ENCODE measurements at places on chromosomes 13 and 19.

GRCh38 chr13:104098421-104098820 is 1032.2 kb upstream of the SLC10A2 start:
- DNase-seq, result no peak

GRCh38 chr13:78867655-78868054 is 208.7 kb upstream of the OBI1 start:
- DNase-seq, result no peak

- no peak for DNase-seq
Measured at GRCh38 chr13:46211116-46211482, 629 bp upstream of the LRRC63 start.

DNA sequence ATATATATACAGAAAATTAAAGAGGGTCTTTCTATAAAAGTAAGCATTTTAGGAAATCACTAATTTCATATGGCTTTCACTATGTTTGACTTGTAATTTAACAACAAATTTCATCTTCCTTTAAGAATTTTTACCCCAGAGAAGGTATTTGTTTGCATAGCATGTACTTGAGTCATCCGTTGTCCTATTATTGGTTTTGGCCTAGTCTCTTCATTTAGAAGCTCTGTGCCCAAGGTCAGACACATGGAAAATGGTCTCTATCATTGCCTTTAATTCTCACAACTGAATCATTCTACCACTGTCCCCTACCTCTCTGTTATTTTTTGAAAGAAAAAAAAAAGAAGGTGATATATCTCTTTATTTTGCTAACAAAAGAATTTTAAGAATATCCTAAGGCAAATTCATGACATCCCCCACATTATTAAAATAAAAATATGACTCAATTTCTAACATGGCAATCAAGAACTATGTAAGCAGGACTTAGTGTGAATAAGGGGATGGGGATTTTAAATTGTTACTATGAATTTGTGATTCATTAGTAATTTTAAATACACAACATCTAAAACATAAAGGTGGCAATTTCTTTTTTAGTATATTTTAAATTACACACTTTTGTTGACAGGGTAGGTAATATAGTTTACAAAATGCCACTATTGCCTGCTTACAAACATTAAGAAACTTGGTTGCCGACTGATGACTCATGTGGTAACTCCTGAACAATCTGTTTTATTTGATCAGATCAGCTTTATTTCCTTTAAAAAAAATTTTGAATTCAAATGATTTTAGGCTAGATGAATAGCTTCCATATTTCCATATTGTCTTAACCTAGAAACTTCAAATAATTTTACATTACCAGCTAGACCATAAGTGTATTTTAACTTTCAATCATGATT is 13.9 kb downstream of the SLITRK5 start:
- no peak for DNase-seq

DNA sequence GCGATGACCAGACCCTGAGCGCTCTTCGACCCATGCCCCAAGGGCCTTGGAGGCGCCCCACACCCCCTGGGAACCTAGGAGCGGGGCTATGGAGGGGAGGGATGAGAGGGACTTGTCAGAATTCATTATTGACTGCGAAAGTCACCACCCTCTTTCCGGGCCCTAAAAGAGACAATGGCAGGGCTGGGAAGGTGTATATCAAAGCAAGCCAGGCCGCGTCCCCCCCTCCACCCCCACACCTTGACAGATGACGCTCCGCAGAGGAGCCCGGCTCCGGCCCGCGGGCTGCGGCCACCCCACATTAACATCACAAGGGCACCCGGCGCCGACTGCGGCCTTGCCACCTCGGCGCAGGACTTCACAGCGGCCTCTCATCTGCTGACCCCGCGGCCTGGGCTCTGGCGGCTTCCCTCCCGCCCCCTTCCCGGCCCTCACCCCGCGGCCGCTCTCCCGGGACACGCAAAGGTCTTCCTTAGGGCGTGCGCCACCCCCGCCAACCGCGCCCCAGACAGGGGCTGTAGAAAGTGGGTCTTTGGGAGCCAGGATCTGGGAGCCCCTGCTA is 2.4 kb downstream of the CDX2 start:
- DNase-seq, result no peak

DNA sequence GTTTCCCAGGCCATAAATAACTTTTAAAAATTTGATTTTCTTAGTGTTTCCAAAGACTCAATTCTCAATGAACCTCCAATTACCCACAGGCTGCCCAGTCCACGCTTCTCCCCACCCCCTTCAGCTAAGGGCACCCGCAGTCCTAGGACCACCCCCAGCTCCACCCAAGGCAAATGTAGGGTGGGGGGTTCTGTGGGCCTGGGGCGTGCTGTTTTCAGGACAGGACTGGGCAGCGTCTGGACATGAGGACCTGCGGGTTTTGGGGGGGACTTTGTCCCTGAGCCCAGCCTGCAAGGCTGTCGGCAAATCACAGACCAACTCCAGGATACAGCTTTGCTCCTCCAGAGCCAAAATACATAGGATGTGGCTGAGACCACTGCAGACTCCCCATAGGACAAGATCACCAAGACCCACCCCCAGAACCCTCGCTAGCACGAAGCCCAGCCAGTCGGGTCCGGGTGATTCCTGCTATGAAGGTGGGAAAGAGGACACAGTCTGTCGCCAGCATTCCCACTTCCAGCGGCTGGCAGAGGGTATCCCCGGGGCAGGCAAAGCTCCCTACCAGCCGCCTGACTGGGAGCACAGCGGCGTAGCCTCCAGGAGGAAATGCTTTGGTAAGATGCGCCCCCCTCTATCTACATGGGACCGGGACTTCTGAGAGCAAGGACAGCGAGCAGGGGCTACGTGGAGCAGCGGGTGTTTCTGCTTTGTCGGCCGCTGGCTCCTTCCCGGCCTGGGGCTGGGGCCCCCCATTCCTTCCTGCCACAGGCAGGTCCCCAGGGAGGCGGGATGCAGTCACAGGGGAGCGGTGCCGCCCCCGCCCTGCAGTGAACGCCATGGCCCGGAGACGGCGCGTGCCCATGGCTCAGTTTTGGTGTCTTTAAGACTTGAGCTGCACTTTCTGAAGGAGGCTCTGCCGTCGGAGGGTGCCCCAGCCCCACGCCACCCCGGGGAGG is 1.6 kb upstream of the TIMM13 start:
- no peak for DNase-seq

- DNase-seq, result no peak
Measured at GRCh38 chr13:23852351-23852750, 36.8 kb downstream of the MIPEP start.

GRCh38 chr13:66837246-66837645 is 392.9 kb downstream of the PCDH9 start:
- no peak for DNase-seq

- DNase-seq, result no peak
Measured at GRCh38 chr19:33674626-33675367, 53.0 kb downstream of the CHST8 start.

DNA sequence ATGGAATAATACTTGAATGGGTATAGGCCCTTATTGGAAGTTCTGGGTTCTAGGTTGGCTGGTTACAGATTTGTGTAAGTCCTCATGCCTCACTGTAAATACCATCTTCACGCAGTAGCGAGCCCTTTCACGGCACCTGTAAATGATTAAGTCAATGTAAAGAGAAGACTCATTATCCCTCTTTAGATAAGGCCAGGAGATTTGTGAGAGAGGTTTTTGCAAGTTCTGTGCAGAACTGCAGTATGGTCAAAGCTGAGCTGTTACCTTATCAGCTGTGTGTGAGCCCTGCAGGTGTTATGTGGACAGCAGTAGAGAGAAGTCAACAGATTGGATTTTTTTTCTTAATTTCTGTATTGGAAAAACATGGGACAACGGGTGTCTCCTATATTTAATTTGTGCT is 141.6 kb downstream of the SHISA2 start:
- DNase-seq, result no peak

- no peak for DNase-seq
Measured at GRCh38 chr13:36129539-36129938, 1.6 kb downstream of the DCLK1 start.

GRCh38 chr13:32284927-32285632 is 30.1 kb downstream of the ZAR1L start:
- no peak for DNase-seq

GRCh38 chr19:45376045-45376724 is 5.8 kb upstream of the ERCC2 start:
- no peak for DNase-seq

- peak; percentile 61 for DNase-seq
Measured at GRCh38 chr19:50835785-50836542, 2.6 kb upstream of the KLK15 start.

DNA sequence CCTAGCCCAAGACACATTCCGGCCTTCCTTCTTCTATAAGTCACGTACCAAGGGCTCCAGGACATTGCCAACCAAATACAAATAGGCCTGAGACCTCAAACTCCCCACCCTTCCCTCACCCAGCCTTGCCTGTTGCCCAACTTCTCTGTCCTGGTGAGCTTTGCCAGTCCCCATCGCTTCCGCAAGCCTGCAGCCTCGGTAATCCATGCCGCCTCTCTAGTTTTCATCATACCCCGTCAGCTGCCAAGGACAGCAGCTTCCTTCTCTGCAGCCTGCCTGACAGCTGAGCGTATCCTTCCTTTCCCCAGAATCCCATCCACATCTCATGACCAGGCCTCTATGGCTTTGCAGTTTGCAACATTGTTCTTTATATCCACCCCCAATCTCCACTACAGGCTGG is 36.6 kb upstream of the POMP start:
- DNase-seq, result no peak

DNA sequence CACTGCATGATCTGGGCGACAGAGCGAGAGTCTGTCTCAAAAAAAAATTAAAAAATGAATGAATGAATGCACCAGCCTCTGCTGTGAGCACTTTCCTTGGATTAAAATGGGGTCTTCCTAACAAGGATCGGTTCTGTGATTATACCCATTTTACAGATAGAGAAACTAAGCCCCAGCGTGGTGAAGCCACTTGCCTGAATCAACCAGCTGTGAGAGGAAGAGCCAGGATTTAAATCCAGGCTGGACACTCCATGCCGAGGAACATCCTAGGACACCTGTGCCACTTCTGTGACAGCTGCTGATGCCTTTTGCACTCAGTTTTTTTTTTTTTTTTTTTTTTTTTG is 14.1 kb downstream of the TLE5 start:
- DNase-seq, result no peak

GRCh38 chr13:41955605-41956004 is 5.3 kb downstream of the VWA8 start:
- DNase-seq, result no peak

GRCh38 chr19:17036640-17037039 is 10.0 kb upstream of the CPAMD8 start:
- no peak for DNase-seq

GRCh38 chr19:39296906-39297305 is 699 bp downstream of the IFNL1 start:
- no peak for DNase-seq

DNA sequence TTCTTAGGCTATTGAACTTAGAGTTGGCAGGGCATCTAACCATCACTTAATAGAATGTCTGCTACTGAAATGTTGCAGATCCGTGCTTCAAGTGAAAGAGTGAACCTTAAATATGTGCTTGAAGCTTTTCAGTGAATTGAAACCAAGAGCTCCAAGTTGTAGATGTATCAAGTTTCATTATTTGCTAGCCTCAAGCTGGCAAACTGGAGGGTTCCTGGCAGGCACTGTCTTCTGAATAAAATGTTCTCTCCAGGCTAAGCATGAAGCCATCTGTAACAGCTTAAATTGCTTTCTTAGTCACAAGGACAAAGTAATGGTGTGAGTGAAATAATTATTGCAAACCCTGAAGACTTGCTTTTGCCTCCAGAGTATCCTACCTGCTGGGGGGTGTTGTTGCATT is 415.0 kb upstream of the SPRY2 start:
- no peak for DNase-seq

DNA sequence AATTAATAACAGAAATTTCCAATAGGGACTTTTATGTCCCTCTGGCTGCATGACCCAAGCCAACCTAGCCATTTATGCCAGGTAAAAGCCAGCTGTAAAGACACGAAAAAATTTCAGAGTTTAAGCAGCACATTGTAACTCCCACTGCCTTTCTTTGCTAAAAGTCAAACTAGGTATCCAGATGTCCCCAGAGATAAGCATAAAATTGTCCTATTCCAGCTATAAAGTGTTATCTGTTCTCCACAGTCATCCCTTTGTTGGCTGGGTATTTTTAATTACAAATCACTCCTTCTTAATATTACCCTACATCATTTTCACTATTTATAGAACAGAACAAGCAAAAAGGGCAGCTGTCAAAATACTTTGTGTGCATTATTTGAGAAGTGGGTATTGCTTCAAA is 3.2 kb upstream of the ZNF154 start:
- DNase-seq, result no peak

- DNase-seq, result no peak
Measured at GRCh38 chr13:40515702-40516101, 150.7 kb downstream of the FOXO1 start.

- DNase-seq, result peak; percentile 81
Measured at GRCh38 chr19:2610637-2611482, 91.6 kb downstream of the GNG7 start.

DNA sequence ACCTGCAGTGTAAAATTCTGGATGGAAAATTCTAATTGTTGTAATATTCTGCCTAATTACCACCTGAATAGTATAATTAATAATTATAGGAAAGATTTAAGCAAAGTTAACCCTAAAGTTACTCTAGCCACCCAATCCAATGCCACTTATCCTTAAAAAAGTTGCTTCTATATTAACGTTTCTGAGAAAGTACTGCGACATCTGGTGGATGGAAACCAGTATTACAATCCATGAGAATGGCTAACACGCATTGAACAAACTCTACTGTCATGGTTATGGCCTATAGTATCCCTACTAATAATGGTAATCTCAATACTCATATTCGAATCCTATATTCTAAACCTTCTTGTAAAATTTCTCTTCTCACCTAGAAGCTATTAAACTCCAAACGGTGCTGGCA is 1551.8 kb downstream of the SLITRK1 start:
- DNase-seq, result no peak

DNA sequence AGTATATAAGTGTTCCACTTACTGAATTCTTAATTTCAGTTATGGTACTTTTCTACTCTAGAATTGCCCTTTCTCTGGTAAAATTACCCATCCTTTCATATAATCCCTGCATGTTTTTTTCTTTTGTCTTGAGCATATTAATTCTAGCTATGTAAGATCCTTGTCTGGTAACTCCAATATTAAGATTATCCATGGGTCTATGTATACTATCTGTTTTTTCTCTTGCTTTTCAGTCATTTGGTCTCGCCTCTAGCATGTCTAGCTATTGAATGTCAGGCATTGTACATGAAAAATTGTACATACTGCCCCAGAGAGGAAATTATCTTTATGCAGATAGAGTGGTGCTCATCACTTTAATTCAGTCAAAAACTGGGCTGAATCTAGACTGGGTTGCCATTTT is 50.4 kb upstream of the CALM3 start:
- DNase-seq, result no peak

DNA sequence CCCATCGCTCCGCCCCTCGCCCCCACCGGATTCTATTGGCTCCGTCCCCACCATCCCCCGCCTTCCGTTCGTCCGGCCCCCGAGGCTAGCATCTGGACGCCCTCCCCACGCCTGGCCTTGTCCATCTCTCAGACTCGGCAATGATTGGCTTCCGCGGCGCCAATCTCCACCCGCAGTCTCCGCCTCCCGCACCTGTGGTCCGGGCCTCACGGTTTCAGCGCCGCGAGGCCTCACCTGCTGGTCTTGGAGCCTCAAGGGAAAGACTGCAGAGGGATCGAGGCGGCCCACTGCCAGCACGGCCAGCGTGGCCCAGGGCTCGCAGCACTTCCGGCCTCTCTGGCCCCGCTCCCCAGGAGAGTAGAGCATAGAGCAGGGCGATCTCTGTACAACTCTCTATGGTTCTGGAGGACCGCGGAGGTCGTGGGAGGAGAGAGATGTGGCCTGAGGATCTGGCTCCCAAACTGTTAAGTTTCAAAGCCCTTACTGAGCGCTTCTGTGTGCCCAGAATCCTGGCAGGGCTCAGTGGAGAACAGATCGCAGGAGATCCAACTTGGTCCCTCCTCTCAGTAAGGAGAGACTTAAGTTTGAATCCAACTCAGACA is at the start of gene ERCC1:
Gene ERCC1, minus strand, starts transcription at position 329 of the 602 bp plus-strand sequence. CDS start 543 bp downstream, outside the sequence.
- peak; percentile 79 for DNase-seq
